ENCODE measurements at places on chromosomes 12 and 14.

- no peak for DNase-seq
Measured at GRCh38 chr12:132837693-132838409, 9.2 kb upstream of the GOLGA3 start.

DNA sequence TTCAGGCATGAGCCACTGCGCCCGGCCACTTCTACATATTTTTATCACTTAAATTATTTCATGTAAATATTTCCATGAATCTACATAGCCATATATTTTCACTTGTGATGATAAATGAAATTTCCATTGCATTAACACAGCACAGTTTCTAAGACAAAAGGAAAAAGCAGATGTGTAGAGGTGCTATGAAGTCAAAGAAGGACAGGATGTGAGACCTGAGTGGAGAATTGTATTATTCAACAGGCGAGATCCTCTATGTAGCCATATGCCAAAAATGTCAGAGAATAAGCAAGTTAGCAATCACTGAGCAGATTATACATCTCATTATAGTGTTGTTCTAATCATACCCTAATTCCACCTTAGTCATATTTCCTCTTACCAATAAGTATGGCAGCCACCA lies 38.1 kb downstream of the ATF7 start:
- no peak for DNase-seq

DNA sequence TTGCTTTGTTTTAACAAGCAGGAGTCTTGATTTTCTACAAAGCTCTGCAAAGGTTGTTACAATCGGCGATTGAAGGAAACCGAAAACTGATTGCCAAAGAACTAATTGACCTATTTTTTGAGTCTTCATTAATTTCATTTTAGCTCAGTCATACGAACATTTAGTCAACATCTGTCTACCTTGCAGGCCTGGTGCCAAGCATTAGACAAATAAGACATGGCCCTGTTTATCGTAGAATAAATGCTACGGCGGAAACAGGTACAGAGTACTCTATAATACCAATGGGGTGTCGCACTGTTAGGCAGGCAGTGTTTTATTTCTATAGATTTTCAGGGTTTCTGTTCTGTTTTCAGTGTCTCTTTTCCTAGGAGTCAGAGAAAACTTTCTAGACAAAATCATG lies 171.5 kb downstream of the BCAT1 start:
- DNase-seq, result no peak

DNA sequence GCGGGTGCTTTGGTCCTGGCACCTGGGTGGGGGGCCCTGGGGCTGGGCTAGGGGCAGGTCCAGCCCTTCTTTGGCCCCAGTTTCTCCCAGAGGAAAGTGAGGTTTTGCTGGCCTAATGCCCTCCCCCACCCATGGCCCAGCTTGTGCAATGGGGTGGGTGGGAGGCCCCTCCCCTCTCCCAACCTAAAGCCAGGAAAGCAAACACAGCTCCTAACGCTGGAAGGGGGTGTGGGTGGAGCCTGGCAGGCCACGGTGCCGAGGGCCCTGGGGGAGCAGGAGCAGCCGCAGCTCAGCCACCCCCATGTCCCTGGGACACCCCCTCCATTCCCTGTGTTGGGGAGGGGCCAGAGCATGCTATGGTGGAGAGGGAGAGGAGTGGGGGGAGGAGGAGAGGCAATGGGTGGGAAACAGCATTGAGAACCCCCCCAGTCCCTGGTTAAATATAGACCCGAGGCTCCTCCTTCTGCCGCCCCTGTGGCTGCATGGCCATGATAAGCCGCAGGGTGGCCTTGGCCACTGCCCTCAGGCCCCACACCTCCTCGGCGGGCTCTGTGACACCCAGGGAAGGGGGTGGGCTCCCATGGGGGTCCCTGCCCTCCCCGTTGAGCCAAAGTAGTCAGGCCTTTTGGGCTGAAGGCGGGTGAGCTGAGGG lies 4.7 kb downstream of the EXOC3L4 start:
- DNase-seq, result no peak

DNA sequence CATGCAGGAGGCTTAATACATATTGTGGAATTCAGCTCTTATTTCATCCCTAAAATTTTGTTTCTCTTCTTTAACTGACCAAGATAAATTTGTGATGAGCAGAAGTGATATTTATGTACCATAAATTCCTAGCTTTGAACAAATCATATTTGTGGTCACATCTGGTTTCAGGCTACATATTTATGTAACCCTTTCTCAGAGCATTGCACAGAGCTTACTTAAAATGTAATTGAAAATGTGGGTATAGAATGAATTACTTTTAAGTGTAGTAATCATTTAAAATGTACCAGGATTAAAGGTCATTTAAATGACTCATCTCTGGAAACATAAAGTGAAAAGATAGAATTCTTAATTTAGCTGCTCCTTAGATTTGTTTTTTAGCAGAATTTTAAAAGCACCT lies 129.9 kb upstream of the FRMD6 start:
- DNase-seq, result no peak

GRCh38 chr12:67618303-67618702 lies 30.2 kb upstream of the DYRK2 start:
- DNase-seq, result no peak

DNA sequence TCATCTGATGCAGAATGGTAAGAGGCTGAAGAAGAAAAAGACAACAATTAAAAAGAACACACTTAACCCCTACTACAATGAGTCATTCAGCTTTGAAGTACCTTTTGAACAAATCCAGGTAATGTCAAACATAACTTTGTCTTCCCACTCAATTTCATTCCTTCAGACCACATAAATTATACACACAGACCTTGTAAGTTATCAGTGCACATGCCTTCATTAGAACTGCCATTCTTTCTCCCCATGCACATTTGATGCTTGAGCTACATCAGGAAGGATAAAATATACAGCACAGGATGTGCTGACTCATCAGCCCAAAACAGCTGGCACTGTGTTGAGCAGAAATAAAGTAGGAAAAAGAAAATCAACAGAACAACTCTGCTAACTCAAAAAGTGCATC lies 246.7 kb downstream of the PAWR start:
- peak; percentile 41 for DNase-seq

DNA sequence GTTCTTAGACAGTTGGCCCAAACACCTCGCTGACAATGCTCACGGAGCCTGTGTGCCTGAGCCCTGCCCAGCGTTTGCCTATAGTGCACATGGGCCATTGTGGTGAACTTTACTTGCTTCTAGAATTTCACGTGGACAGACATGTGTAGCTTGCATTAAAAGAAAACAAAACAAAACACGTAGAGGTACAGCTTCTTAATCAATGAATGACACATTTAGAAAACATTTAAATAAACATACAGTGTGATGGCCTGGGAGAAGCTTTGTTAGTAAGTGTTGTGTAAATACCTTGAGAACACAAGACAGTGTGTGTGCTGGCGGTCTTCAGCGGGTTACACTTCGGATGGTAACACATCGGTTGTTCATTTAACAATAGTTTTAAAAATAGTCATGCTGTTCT lies 38.1 kb downstream of the SMOC1 start:
- no peak for DNase-seq

GRCh38 chr12:14853961-14854360 lies 10.6 kb upstream of the ART4 start:
- no peak for DNase-seq

DNA sequence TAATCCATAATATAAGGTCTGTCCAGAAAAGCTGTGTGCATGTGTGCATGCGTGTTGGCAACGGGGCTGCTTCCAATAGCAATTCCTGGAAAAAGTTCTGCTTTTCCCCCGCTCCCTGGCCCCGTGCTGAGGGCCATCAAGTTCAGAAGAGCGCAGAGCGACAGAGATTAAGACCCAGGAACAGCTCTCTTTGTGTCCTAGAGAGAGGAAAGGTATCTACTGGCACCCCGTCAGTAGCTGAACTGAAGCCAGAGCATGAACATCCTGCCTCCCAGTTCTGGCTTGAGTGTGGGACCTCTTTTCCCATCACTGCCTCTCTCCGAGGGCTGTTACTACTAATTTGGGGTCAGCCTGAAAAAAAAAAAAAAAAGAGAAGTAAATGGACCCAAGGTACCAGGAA lies 15.5 kb downstream of the HDAC7 start:
- no peak for DNase-seq

GRCh38 chr14:104145826-104146601 lies 7.6 kb downstream of the KIF26A start:
- DNase-seq, result no peak

DNA sequence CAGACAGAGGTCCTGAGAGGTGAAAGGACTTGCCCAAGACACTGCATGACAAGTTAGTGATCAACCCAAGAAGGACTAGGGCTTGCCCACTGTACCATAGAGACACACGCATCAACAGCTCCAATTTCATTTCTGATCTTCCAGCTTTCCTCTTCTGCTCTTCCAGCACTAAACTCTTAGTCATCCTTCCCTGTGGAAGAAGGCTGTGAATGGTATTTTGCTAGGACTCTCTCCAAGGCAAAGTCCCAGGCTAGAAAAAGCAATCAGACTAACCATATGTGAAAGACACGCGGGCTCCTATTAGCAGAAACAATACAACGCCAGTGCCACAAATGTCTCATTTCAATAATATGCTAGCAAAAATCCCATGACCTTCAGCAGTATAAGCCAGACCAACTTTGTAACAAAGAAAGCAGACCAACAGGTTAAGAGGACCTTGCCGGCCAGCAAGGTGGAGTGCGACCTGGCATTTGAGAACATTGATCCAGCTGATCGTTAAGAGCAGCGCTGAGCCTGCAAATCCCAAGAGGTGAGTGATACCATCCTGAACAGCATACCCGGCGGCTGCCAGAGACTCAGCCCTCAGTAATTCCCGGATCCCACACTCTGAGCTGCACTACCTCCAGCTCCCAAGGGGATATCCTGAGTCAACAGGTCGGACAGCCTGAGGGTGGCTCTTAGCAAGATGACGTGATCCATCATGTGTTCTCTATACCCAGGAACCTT lies 132.5 kb downstream of the FOXN3 start:
- DNase-seq, result no peak

DNA sequence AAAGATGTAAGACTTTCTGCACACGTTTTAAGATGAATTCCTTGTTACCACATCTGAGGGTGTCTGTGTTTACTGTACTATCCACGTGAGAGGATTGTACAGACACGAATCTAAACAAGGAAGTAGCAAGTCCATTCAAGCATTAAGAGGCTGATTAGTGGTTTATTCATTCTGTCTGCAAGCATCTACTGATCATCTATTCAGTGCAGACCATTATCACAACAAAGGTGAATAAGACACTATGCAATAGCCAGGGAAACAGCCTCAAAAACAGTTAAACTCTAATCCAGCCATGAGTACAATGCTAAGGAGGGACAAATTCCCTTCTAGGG lies 111.6 kb upstream of the PZP start:
- DNase-seq, result no peak

DNA sequence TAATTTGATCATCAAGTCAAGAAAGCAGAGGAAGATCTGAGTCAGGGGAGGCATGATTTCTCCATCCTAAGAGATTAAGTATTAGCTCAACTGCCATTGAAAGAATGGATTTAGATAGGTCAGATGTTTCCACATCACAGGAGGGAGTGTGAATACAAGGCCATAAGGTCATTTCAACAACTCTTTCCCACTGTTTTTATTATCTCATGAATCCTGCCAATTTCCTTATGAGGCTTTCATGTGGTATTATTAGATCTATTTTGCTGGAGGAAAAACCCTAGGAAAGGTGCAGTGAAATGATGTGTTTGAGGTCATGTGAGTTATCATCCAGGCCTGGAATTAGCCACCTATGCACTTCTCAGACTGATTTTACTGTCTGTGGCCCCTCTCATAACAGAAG lies 269.0 kb downstream of the NOVA1 start:
- DNase-seq, result no peak

GRCh38 chr12:89544681-89545184 lies 18.9 kb upstream of the POC1B start:
- peak; percentile 60 for DNase-seq

GRCh38 chr12:14442221-14442881 lies 76.9 kb downstream of the ATF7IP start:
- no peak for DNase-seq

DNA sequence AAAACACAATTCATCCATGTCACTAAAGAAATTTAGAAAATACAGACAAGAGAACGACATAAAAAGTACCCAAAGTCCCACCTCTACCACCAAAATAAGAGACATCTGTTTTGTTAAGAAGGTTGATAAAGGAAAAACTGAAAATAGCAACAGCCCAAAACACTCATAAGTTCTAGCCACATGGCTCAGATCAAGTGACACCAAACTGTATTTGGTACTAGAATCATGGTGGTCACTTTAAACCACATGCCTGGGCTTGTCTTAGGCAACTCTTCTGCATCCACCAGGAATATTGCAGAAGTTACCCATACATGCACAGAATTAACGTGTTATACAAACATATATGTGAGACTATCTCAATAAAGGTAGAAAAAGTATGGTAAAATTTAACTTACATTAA lies 78.2 kb upstream of the GTF2A1 start:
- DNase-seq, result no peak

- DNase-seq, result no peak
Measured at GRCh38 chr14:105745433-105746123, 219.2 kb downstream of the TMEM121 start.

DNA sequence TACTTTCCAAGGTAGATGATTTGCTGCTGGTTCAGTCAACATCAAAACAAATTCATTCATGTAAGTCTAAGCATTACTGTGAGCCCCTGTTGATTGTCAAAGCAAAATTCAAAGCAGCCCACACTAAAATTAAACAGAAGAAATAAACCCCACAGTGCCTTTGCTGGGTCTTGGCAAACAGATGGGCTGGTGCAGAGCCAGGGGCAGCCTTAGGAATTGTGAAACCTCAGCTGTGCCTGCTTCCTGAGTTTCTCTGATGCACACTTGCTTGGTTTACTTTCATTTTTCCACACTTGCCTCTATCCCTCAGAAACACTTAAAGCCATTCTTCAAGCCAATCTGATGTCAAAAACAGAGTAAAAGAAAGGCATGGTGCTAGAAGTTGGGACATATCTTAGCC lies 6.6 kb upstream of the PLEKHG7 start:
- DNase-seq, result no peak

GRCh38 chr14:29458547-29458946 lies 469.1 kb downstream of the PRKD1 start:
- DNase-seq, result no peak

GRCh38 chr14:34722723-34723545 lies 8.5 kb upstream of the CFL2 start:
- peak; percentile 53 for DNase-seq
